KBM-7 (cell line): ENCODE measurements at places on chromosomes 3 and 15.

DNA sequence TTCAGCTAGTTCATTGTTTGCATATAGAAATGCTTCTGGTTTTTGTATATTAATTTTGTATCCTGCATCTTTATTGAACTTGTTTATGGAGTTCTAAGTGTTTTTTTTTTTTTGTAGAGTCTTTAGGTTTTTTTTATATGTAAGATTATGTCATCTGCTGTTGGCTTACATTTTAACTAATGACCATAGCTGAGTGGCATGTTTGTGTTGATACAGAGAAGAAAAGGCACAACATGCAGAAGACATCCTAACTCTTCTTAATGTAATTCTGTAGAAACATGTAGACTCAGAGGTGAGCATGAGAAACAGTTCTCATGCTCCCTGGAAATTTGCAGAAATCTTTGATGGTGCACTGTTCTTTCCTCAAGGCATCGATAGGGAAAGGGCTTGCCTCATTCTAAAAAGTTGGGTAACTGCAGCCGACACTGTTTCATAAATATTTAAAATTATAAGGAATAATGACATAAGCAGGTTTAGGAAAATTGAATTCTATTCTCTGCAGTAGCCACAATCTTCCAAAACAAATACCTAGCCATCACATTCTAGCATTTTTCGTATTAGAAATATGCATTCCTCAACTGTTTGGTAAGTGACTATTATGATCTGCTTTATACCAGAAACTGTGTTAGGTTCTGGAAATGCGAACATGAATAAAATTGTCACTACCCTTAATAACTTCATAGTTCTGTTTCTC is 499.6 kb upstream of the KCNMB2 start:
- no peak for DNase-seq

GRCh38 chr3:24680214-24680967 is 185.7 kb upstream of the THRB start:
- DNase-seq, result peak; percentile 73

DNA sequence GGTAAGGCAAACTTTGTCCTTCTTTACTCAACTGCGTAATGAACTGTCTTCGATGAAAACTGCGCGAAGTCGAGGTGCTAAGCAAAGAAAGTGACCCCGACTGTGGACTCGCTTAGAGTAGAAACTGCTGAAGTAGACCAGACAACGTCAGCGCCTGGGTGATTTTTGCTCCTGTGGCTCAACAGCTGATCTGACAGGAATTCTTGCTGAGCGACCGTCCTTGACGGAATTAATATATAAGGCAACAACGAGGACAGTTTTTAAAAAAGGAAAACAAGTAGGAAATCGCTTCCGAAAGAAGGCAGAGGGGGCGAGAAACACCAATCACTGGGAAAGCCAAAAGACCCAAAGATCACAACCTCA is 541 bp downstream of the RPS27L start:
- DNase-seq, result no peak

GRCh38 chr3:8899876-8900460 is 63.3 kb downstream of the RAD18 start:
- no peak for DNase-seq

DNA sequence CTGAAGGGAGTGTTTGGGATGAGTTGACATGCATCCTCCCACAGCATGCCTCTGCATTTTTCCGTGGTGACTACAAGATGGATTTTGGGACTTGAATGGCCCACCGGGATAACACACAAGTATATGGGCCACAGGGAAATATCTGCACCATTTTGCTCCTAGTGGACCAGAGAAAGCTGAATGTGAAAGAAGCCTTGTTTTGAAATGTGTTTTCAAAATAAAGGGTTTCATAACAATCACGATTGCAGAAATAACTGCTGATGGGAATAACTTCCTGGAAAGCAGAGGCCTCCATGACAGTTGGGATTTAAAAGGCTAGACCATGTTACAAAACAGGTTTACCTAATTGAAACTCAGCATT is 77.5 kb upstream of the PRR23C start:
- DNase-seq, result no peak

DNA sequence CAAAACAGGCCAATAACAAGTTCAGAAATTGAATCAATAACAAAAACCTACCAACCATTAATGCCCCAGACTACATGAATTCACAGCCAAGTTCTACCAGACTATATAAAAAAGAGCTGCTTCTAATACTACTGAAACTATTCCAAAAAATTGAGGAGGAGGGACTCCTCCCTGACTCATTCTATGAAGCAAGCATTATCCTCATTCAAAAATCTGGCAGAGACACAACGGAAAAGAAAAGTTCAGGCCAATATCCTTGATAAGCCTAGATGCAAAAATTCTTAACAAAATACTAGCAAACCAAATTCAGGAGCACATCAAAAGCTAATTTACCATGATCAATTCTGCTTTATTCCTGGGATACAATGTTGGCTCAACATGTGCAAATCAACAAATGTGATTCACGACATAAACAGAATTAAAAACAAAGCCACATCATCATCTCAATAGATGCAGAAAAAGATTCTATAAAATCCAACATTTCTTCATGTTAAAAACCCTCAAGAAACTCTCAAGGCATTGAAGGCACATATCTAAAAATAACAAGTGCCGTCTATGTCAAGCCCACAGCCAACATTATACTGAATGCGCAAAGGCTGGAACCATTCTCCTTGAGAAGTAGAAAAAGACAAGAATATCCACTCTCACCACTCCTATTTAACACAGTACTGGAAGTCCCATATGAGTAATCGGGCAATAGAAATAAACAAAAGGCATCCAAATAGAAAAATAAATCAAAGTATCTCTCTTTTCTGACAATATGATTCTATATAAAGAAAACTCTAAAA is 573.6 kb upstream of the GRM7 start:
- DNase-seq, result no peak

DNA sequence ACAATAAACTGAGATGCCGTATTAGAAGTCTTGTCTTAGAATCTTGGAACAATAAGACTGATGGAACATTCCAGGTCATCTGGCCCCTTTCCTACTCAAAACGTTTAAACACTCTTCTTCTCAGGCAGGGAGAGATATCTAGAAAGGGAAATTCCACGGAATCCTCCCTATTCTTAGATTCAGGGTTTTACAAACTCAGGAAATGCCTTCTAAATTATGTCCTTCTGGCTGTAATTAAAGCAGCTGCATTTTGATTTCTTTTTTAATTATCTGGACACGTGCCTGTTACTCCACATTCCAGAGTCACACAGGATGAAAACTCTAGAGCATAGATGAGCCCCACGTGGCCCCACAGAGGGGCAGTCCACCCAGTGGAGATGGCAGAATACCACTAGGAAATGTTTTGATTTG is 41.5 kb upstream of the MTMR10 start:
- DNase-seq, result no peak

DNA sequence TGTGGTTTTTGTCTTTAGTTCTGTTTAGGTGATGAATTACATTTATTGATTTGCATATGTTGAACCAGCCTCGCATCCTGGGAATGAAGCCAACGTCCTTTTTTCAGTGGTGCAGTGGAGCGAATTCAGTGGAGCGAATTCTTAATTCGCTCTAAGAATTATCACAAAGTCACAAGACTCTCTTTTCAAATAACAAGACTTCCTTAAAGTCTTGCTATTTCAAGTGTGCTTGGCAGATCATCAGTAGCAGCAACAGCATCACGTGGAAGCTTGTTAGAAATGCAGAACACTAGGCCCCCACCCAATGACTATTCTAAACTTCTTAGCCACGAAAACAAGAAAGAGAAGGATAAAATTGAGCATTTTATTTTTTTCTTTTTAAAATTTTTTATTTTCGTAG is 58.1 kb upstream of the CD200R1L start:
- DNase-seq, result no peak

- no peak for DNase-seq
Measured at GRCh38 chr15:91068966-91069365, 31.1 kb upstream of the SV2B start.

GRCh38 chr15:98920091-98920880 is 87.3 kb downstream of the PGPEP1L start:
- peak; percentile 2 for DNase-seq

GRCh38 chr3:159513867-159514380 is 474.7 kb upstream of the IL12A start:
- DNase-seq, result no peak

DNA sequence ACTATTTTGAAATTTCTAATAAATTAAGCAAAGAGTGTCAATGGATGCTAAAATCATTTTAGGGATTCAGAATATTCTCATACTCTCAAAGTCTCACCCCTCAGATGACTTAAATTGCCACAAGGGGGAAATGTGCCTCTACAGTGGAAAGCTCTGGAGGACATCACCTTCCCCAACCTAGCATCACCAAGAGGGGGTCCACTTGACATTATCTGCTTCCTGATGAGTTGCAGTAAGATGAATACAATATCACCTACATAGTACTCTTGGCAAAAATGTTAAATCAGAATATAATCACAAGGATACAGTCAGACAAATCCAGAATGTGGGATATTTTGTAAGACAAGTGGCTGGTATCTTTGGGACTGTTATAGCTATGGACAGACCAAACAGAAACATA is 290.1 kb downstream of the MFSD1 start:
- DNase-seq, result no peak

DNA sequence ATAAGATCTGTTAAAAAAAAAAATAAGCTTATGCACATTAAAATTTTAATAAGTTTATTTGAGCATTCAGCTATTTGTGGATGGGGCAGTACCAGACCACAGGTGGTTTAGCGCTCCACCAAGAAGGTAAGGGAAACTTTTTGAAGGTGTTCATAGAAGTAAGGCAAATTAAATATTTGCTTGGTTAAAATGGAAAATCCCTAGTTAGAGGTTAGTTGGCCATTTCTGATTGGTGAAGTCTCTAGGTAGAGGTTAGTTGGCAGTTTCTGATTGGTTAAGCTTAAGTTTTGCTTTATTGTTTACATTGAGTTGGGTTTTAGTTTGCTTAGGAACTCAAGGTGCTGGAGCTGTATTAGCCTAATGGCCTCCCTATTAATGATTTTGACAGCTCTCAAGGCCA is 30.7 kb downstream of the SCN11A start:
- DNase-seq, result no peak

DNA sequence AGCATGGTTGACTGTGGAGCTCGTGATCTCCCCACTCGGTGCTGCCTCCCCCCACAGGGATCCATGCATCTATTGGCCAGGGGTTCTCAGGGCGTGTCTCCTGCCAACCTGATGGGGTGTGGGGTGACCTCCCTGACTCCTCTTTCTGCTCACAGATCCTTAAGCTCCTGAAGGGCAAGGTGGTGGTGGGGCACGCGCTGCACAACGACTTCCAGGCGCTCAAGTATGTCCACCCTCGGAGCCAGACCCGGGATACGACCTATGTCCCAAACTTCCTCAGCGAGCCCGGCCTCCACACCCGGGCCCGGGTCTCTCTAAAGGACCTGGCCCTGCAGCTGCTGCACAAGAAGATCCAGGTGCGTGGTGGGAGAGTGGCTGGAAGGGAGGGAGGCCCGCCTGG is 7.9 kb downstream of the AEN start:
- DNase-seq, result no peak

- DNase-seq, result peak; percentile 21
Measured at GRCh38 chr15:68586274-68586961, 7.6 kb downstream of the CORO2B start.

GRCh38 chr3:120569222-120570057 is 26.7 kb upstream of the NDUFB4 start:
- no peak for DNase-seq

- no peak for DNase-seq
Measured at GRCh38 chr3:144502402-144502801, 530.8 kb downstream of the DIPK2A start.

- no peak for DNase-seq
Measured at GRCh38 chr15:38894243-38894948, 329.8 kb upstream of the RASGRP1 start.

DNA sequence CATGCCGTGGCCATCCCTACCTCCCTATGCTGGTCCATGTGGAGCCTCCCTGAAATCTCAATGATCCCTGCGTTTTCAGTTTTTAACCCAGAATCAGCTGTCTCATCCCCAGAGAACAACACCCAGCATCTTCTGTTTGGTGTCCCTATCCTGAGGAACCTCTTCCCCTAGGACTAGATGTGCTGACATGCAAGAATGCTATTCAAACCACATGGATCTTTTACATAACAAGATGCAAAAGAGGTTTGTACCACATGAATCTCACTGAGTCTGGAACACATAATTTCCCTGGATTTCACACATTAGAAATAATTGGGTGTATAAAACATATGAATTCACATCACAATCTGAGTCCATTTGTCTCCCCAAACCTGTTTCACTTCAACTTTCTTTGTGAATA is 174.6 kb upstream of the NECTIN3 start:
- no peak for DNase-seq

DNA sequence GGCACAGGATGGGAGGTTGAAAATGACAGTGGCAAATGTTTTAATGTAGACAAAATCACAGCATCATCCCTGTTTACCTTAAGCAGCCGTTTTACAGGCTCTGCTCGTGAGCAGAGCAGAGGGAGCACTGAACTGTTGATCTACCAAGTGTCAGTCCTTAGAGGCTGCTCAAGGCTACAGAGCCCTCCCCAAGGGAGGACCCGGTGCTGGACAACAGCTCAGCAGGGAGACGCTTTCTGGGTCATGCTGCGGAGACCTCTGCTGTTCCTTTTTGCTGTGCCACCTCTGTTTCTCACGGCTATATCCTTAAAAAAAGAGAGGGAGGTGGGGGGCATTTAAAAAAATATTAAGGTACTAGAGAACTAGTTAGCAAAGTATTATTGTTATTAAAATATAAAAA is 400.2 kb downstream of the GABRB3 start:
- DNase-seq, result no peak

GRCh38 chr3:160990446-160990845 is 114.7 kb downstream of the B3GALNT1 start:
- DNase-seq, result no peak

- DNase-seq, result no peak
Measured at GRCh38 chr3:100833483-100833882, 124.2 kb downstream of the TFG start.

GRCh38 chr3:169390741-169391305 is 272.7 kb downstream of the MECOM start:
- no peak for DNase-seq
